Esophagus squamous epithelium (tissue), 5 donors: ENCODE measurements at places on chromosomes 12 and 14.

DNA sequence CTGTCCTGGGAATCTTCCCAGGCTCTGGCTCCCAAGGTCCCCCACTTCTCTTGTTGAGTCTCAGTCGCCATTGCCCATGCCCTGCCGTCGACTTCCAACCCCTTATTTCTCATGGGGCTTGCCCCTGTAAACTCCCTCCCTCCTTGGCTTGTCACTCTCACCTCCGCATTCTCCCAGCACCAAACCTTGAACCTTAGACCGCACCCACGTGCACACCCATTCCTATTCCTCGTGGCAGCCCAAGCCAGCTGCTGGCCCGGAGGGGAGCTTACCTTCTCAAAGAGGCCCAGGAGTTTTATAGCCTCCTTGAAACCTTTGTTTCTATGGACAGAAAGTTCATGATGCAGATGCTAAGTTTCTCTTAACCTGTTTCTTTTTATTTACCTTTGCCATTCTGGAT is 4.6 kb downstream of the JDP2 start:
- DNase-seq, result no peak

DNA sequence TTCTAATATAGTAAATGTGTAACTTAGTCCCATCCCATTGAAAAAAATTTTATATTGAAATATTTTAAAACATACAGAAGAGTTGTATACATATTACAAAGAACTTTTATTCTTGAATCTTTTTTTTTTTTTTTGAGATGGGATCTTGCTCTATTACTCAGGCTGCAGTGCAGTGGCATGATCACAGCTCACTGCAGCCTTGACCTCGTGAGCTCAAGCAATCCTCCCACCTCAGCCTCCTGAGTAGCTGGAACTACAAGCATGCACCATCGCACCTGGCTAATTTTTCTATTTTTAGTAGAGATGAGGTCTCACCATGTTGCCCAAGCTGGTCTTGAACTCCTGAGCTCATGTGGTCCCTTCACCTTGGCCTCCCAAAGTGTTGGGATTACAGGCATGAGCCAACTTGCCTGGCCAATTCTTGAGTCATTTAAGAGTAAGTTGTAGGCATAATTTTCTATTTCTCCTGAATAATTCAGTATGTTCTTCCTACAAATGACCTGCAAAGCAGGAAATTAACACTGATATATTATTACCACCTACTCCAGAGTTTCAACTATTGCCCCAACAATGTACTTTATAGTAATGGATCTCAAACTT is 153.0 kb upstream of the BMP4 start:
- no peak for DNase-seq

DNA sequence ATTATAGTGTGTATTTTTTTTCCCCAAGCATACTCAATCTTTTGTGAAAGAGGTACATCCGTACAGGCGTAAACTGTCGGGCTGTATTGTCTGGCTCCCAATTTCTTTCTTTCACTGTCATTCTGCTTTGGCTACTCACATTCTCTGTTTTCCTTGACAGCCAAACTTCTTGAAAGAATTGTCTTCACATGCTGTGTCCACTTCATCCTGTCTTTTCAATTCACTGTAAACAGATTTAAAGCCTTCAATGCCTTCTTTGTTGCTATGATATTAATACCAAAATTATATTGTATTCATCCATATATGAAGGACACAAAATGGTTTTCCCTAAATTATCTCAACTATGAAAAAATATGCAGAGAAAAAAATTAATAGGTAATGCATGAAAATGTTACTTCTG is 6.0 kb upstream of the ATP23 start:
- DNase-seq, result no peak

- peak; percentile 16 for DNase-seq
These were observed 112.8 kb downstream of the CHST11 start for GRCh38 chr12:104569346-104570173.

DNA sequence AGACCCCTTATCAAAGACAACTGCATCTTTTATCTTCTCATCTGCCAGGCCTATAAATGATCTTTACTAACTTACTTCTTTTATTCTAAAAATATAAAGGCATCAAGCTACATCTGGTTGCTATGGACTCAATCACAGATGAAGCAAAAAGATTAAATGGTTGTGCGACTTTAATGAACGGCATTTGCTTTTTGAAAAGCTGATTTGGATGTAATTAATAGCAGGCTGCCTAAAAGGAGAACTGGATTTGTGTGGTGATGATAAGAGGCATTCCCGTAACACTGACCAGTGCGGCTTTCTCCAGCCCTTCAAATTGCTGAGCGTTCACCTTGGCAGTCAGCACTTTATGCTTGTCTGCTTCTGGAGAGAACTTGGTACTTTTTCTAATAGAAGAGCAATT is 103.8 kb downstream of the ARMH4 start:
- DNase-seq, result no peak

DNA sequence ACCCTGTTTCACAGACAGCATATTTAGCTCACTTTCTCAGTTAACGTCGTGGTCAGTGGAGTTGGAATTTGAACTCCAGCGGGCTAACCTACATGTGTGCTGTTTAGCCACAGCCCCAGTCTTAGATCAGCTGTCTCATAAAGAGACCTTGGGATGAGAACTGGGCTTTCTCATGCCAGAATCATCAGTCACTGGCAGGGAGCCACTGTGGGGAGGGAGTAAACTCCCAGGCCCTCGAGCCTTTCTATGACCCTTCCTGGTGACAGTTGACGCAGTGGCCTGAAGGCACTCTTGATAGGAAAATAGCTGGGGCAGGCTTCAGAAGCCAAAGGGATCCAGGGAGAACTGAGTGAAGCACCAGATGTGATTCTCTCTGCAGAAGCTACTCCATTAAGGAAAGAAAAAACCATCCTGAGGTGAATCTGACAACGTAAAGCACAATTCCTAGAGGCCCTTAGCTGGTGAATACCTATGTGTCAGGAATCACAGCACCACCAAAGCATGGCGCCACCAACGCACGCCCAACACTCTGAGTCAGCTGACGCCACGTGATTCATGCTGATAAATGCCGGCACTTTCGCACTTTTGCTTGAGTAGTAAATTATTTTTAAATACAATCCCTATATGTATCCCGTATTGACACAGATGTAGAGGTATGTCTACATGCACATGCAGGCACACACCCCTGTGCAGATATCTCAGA is 279.6 kb upstream of the TMEM132C start:
- DNase-seq, result no peak

DNA sequence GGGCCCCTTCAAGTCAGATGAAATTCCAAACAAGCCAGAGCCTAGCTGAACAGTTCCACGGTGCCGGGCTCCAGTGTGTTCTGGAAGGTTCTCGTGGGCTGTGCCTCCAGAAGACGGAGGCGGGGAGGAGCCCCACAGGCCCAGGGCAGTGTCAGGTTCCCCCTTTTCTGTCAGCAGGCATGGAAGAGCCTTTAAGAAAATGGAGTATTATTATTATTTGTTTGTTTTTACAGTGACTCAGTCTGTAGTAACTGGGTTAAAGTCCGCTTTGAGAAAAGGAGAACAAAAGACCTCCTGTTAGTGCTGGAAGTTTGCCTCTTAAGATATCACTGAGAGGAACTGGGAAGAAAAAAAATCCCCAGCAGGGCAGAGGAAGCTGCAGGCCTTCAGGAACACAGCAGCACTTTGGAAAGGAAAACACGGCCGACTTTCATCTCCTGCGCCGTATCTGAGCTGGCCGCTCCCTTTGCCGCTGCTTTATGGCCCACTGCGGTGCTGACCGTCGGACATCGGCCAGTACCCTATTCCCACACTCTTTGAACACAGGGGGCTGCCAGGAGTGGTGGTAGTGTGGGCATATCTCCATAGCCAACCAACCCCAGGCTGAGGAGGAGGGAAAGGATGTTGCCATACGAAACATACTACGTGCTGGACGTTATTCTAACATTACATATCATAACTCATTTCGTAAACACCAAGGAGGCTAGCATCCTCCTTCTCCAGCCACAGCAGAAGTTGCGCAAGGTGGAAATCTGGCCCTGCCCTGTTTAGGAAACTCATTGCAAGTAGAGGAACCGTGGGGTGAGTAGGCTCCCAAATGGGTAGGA is 194.0 kb downstream of the ZFP36L1 start:
- no peak for DNase-seq

DNA sequence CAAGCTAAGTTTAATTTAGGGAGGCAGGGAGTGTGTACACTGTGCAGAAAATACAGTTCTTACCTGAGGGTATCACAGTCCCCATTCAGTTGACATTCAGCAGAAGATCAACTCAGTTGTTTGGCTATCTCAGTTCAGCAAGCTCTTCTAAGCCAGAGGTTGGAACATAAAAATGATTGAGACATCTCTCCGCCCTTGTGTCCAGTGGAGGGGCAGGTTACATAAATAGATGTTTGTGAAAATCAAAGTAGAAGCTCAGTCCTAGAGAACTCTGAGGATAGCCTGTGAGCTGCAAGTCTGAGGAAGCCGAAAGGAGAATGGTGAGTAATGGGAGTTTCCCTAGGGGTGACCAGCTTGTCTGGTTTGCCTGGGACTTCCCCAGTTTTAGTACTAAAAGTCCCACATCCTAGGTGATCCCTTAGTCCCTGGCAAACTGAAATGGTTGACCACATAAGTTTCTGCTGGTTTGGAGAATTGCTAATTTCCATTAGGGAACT is 251.4 kb upstream of the ATP2B1 start:
- no peak for DNase-seq

DNA sequence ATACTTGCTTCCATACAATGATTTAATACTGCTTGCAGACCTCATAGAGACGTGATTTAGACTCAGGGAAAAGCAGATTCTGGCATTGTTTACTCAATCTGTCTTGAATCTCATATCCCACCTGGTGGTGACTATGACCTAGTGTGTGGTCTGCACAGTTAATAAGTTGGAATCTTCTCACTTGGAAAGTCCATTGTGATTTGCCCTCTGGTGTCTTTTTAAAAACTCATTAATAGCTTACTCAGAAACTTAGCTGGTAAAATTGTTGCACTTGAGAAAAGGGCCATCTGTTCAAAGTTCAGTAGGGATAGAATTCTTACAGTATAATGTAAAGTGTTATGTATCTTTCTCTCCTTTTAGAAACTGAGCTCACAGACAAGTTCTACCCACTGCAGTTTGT is 106.0 kb downstream of the PELI2 start:
- DNase-seq, result no peak

DNA sequence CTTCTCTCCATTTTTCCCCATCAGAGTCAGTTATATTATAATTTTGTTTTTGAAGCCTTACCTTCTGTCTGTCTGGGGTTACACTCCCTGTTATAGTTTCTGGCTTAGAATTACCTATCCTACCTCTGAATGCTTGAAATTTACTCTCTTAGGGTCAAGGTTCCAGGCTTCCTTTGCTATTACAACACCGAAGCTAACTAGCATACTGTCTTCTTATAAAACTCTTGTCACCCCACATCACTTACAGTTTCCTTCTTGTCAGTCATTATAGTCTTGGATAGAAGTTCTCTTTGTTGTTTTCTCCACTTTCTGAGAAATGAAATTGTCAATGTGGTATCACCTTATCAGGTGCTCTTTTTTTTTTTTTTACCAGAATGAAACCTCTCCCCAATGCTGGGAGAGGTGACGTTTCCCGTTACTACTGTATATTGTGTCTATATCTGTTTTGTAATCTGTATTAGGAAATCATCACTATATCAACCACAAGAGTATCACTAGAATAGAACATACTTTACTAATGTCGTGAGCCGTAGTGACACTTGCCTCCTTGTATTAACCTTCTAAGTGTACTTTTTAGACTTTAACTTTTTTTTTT is 69.2 kb upstream of the PSMA6 start:
- DNase-seq, result no peak

DNA sequence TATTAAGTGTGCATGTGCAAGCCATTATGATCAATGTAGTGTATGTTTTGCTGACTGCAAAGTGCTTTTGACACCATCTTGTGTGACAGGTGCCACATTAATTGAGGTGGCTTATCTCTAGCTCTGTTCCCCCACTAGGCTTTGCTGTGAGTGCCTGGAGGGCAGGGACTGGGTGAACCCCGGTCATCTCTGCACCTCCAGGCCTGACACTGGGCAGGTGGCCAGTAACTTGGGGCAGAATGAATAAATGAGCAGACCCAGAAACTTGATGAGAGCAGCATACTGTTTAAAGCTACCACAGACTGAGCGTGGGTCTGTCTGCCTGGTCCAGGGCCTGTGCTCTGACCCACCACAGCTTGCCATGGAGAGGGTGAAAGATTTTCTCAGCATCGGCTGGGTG is 151.6 kb downstream of the CALM1 start:
- no peak for DNase-seq

DNA sequence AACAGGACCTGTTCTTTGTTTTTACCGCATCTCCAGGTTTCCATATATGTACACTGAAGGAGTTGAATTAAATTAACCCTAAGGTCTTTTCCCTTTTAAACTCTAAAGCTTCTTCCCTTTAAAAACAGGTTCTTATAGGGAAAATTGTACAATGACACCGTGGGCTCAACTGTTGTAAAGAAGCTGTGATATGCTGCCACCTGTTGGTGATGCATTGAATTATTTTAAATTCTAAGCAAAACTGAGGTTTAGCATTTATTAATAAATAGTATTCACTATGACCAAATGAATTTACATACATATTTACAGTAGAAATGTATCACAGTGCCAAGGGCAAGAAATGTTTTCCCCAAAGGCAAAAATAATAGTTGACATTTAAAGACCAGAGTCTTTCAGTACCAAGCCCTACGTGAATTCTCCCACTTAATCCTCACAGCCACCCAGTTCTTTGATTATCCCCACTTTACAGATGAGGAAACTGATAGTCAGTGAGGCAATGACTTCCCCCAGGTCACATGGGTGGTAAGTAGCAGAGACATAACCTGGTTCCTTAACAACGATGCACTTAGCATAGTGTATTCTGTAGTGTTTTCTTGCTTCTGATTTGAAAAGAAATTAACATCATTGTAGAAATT is 35.7 kb upstream of the TMEM263 start:
- no peak for DNase-seq

DNA sequence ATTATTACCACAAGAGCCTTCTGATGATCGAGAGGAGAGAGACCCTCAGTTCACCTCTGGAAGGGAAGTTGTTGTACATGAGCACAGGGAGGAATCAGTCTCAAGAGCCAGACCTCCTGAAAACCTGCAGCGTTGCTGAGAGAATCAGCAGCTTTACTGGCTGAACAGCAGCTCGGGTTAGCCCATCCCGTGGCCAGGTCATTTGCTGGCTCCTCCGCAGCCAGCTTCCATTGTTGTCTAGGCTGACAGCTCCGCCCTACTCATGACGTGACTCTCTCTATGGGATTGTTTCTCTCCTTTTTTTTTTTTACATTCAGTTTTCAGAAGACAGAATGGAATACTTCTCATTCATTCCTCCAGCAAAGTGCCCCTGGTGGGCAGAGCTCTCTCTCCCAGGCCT is 69.9 kb downstream of the TGFB3 start:
- no peak for DNase-seq
